Activated effector memory CD4-positive, alpha-beta T cell treated with Interleukin-2 at 50 U/mL for 16 hours (primary cell): ENCODE measurements at places on chromosomes 3 and 15.

- no peak for DNase-seq
Measured at GRCh38 chr3:130707902-130708601, 38.6 kb downstream of the PIK3R4 start.

- DNase-seq = no peak
Measured at GRCh38 chr15:57337868-57338411, 38.4 kb upstream of the CGNL1 start.

DNA sequence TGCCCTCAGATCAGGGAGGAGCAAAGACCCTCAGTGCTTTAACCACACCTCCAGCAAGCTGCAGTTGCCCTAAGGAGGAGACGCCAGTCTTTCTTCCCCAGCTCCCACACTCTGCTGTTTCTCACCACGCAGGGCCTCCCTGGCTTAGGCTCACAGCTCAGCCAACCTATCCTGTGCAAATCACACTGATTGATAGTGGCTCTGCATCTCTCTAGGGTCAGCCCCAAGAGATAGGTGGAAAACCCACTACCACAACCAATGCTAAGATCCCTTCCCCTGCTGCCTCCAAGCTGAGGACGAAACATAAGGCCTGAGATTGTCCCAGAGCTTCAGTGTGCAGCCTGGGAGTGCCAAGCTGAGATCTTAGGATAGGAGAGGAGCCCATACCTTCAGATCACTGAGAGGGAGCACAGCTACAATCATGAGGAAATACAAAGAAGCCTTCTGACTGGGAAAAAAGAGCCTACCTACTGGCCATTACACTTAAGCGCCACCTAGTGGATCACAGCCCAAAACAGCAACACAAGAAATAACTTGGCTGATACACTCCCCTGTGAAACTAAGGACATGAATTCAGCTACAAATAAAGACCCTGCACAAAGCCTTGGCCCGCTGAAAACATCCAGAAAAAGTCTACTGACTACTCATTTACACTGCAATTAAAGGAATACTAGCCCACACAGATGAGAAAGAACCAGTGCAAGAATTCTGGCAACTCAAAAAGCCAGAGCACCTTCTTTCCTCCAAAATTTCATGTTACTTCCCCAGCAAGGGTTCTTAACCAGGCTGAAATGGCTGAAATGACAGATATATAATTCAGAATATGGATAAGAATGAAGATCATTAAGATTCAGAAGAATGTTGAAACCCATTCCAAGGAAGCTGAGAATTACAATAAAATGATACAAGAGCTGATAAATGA lies 271.5 kb upstream of the DCBLD2 start:
- no peak for DNase-seq

DNA sequence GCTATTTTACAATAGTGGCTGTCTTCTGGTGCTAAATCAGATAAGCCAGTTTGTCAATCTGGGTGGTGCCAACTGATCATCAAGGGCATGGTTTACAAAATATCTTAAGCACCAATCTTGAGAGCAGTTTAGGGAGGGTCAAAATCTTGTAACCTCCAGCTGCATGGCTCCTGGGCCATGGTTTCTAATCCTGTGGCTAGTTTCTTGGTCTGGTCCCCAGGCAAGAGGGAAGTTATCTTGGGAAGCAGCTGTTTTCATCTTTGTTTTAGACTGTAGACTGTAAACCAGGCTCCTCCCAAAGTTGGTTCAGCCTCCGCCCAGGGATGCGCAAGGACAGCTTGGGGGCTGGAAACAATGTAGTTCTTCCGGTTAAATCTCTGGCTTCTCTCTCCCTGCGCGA lies 166.8 kb downstream of the IL1RAP start:
- DNase-seq = no peak

DNA sequence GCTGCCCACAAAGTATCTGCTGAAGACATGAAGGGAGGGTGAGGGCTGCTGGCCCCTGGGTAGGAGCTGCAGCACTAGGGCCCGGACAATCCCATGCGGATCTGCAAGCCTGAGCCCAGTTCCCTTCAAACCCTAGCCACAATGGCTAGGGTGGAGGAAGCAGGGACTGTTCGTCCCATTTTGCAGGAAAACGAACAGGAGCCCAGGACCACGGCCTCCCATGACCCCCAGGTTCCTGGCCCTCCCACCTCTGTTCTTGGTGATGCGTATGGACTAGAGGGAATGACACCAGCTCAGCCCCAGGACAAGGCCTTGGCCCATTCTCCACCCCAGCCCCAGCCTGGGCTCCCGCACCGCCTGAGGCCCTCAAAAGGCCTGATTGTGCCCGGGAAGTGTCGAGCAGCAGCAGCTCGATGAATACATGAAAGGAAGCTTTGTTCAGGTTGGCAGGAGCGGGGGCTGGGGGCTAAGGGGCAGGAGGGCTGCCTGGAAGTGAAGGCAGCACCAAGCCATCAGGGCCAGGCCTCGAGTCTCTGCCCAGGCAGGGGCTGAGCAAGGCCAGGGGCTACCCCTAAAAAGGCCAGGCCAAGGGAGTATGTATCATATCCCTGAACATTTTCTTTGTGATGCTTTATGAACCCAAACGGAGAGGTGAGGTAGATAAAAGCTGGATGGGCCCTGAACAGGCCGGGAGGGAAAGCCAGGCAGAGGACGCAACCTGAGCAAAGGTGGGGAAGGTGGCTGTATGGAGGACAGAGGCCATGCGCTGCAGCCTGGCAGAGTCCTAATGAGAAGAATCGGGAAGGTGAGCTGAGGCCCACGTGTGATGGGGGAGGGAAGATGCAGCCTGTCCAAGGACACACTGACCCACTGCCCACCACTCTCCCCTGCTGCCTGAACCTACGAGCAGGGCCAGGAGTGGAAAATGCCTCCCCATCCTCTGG lies 12.2 kb downstream of the SEMA7A start:
- DNase-seq = no peak

DNA sequence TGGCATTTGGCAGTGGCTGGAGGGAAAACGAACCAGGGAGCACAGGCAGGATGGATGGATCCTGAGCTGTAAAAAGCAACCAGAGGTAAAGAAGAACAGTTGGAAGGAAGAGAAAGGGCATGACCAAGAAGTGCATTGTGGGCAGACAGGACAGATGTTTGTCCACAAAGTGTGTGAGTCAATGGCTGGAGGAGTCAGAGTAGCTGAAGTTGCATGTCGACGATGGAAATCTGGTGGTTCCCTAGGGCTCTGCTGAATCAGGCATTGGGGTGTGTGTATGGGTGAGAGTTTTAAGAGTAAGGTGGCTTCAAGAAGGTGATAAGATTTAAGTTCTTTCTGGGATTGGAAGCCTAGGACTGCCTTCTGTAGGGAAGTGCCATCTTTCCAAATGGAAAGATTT lies 214.0 kb upstream of the BHLHE40 start:
- no peak for DNase-seq

GRCh38 chr15:69537901-69538300 lies 85.3 kb downstream of the RPLP1 start:
- DNase-seq = no peak

GRCh38 chr3:2420919-2421318 lies 322.3 kb downstream of the CNTN4 start:
- no peak for DNase-seq
